ENCODE measurements at places on chromosomes 7 and 10.

DNA sequence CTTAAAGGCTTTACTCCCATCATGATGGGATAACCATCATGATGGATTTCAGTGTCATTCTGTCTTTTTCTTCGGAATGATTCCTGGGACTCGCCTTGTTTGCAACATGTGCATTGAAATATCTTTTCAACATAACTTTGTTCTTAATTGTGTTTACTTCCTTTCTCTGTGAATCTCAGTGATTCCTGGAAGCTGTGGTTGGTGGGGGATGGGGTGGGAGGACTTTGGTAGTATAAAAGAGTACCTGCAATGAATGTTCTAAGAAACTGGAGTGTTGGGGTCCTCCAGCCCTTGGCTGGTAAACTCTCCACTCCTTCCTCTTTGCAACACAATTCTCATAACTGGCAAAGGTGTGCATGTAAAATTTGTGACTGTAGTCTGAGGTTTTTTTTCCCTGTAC, 11.5 kb upstream of the SH2D4B start:
- no peak for DNase-seq

GRCh38 chr10:78529262-78529661, 495.6 kb downstream of the RPS24 start:
- no peak for DNase-seq

DNA sequence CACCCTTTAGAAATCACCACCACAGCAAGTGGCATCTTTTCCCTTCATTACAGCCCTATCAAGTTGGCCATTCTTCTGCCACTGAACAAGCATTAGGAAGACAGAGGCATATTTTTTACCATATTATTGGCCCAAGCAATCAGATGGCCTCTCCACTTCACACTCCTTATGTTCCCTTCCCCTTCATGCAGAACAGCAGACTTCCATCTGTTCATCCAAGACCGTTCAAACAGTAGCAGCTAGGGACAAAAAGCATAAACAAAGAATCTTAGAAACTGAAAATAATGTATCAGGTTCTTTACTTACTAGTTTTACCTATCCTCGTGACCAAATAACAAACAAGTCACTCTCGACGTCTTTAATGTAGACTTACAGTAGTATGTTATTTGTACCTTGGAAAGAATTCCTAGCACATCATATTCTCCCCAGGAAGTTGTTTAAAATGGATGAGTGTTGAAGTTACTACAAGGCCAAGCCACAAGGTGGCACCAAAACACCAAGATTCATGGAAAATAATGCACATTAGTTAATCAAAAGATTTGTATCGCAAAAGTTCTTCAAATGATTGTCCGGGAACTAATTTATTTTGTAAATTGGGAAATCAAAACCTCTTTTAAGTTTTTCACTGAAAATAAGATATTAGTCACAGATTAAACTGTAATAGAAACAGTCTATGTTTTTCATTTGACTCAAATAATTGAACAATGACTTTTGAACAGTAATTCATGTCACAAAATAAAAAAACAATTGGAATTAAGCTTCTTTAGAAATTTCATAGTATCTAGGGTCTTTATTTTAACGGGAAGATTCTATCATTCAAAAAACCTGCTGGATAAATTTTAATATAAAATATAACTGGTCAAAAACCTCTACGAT, 112.1 kb downstream of the VPS41 start:
- peak; percentile 74 for DNase-seq

DNA sequence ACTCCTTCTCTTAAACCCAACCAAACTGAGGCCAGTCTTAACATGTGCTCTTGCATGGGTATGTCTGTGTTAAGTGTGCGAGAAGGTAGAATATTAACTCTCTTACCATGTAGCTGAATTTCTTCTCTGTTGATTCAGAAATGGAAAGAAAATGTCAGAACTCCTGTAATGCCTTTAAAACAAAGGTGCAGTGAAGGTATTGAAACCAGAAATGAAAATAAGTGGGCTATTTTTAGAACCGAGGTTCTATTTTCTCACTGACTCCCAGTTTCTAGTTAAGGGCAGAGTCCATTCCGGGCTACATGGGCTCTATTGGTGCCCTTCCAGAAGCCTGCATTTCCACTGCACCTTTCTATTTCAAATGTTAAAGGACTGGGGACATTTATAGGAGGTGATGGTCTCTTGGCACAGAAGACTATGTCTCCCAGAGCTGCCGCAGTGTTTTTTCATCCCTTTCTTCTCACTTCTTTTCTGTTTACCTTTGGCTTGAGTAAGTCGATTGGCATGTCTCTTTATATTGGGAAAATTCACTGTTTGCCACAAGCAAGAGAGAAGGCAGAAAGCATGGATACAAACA, 174.9 kb downstream of the LRMDA start:
- DNase-seq, result no peak

- no peak for DNase-seq
These were observed 119.0 kb downstream of the ZFAND4 start for GRCh38 chr10:45553613-45554012.

- DNase-seq, result peak; percentile 49
These were observed 123.3 kb downstream of the PRPF18 start for GRCh38 chr10:13709931-13710650.

GRCh38 chr7:142025896-142026295, 30.2 kb downstream of the MGAM start:
- peak; percentile 47 for DNase-seq
